ENCODE measurements at places on chromosomes 4 and X.
A peak's percentile ranks its signal among the peaks of the same experiment; 100 is the strongest.

DNA sequence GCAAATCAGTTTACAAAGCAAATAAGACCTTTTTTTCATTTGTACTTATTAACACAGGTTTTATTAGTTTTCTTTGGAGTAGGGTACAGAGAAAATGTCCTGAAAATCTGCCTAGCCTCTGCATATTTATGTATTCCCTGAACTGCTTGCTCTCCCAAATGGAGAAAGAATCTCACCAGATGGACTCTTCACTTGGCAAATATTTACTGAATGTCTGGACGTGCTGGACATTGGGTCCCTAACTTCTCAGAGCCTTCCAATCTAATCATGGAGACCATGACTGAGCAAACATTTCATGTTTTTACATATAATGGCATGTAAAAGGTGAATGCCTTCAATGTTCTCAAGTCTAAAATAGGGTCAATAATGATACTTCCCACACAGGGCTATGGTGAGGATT is 126.0 kb downstream of the CHRDL1 start:
- DNase-seq: no peak

- no peak for DNase-seq
Observed at GRCh38 chr4:145823743-145824142, 114.9 kb downstream of the ZNF827 start.

GRCh38 chr4:107432451-107432850 is 287.6 kb downstream of the PAPSS1 start:
- DNase-seq: no peak

GRCh38 chr4:136864604-136865185 is 667.6 kb downstream of the PCDH18 start:
- peak; percentile 93 for DNase-seq

GRCh38 chrX:106247162-106247561 is 79.1 kb downstream of the PWWP3B start:
- DNase-seq: peak; percentile 44

- no peak for DNase-seq
Observed at GRCh38 chr4:80787306-80787705, 243.2 kb upstream of the BMP3 start.
